ENCODE measurements at places on chromosomes 5 and 9.

DNA sequence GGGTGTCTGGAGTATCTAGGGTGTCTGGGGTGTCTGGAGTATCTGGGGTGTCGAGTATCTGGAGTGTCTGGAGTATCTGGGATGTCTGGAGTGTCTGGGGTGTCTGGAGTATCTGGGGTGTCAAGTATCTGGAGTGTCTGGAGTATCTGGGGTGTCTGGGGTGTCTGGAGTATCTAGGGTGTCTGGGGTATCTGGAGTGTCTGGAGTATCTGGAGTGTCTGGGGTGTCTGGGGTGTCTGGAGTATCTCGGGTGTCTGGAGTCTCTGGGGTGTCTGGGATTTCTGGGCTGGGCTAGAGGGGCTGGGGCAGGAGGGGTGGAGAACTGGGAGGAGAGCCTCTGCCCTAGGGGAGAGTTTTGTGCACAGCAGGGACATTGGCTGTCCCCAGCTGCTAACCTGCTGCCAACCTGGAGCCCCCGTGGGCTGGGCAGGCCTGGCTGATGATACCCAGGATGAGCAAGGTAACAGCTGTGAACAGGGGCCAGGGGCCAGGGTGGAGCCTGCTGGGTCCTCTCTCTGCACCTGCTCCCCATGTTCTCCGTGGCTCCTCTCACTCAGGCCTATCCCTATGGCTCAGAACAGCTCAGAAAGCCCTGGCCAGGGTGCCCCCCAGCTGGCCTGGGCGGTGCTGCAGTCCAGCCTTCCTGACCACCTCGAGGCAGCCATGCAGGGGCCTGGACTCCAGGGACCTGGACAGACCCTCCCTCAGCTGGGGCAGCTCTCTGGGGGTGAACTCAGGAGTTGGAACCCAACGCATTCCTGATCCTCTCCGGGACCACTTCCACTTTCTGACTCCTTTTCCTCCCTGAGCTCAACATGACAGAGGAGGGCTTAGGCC is 29.9 kb downstream of the LHX3 start:
- no peak for DNase-seq

DNA sequence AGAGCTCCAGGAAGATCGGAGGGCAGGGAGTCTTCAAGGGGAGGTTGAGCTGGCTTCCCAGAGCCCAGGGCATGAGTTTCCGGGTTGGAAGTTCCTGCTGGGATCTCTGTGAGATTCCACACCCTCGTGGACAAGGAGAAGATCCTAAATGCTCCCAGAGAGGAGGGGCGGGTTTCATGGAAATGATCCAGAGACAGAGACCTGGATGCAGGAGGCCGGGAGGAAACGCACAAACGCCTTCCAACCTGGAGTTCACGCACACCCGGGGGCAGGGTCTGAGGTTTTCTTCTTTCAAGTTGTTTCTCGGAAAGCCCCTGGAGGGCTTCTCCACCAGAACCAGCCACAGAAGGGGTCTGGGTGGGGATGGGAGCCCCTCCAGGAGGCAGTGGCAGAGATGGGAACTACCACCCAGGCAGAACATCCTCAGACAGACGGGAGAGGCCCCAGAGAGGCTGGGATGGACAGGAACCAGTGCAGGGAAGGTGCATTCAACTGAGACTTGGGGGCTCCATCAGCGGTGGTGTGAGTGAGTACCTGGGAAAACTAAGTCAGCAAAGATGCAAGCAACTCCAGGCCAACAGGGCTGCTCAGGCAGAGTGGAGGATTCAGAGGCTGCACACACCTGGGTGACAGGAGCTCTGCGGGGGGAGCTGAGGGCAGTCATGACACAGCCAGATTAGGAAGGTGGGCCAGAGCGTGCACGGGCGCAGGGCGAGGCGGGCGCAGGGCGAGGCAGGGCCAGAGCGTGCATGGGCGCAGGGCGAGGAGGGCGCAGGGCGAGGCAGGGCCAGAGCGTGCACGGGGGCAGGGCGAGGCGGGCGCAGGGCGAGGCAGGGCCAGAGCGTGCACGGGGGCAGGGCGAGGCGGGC is 52.1 kb upstream of the EXOC3 start:
- DNase-seq, result no peak

DNA sequence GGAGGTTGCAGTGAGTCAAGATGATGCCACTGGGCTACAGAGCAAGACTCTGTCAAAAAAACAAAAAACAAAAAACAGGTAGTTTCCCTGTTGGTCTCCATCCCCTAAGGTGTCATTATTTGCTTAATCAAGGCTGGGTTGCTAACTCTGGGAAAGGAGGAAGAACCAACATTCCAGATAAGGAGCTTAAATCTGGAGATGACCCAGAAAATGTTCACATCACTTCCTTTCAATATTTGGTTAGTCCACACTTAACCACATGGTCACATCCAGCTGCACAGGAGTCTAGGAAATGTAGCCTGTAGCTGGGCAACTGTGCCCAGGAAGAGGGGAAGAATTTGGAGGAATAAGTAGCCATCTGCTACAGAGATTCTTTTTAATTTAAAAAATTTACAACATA is 25.9 kb upstream of the MEGF9 start:
- DNase-seq, result no peak

GRCh38 chr5:175344331-175345195 is 99.4 kb downstream of the DRD1 start:
- no peak for DNase-seq

GRCh38 chr5:41778410-41778809 is 91.8 kb downstream of the OXCT1 start:
- no peak for DNase-seq

- no peak for DNase-seq
Measured at GRCh38 chr5:160657622-160658458, 194.2 kb downstream of the ATP10B start.

All from Jurkat, Clone E6-1 (cell line).